HepG2 (cell line): ENCODE measurements at places on chromosomes 3 and 15. TPM values are rescaled to one million over a fixed set of nuclear protein-coding genes. Genes with fewer than 3 reads are reported as not detected.
A peak's percentile ranks its signal among the peaks of the same experiment; 100 is the strongest.

DNA sequence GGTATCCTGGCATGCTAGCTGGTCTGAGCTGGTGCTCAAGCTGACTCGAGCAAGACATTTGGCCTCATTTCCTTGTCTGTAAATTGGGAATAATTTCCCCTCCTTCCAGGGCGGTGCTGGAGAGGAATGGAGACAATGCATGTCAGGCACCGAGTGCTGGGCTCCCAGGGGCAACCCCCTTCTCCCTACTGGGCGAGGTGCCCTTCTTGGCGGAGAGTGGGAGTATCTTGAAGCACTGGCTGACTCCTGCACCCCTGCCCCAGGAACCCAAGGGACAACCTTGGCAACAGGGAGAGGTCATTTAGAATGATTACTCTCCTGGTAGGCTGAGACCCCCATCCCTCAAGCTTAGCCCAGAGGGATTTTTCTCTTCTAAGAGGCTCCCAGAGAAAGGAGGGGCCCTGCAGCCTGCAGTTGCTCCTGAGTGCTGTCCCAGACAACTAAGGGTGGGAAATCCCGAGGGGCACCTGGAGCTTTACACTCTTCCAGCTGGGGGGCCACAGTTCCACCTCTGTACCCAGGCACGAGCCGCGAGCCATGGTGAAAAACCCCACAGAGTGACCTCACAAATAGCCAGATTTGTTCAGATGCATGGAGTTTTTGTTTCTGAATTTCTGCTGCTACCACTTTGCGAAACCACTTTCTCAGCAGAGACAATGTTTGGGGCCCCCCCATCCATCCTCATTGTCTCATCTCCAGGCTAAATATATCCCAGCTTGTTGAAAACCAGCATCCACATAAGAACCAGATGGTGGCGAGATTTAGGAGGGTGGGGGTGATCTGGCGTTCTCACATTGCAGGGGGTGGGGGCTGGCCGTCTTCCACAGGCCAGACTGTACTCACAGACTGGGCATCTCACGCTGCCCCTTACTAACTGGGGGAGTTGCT, 44.8 kb downstream of the ABTB1 start:
- DNase-seq = no peak
- no peak overlapping the region for H3K27ac ChIP-seq
- H3K4me3 ChIP-seq = no peak overlapping the region

The C3orf85 gene
- total RNA-seq = not detected in 2 replicates

DNA sequence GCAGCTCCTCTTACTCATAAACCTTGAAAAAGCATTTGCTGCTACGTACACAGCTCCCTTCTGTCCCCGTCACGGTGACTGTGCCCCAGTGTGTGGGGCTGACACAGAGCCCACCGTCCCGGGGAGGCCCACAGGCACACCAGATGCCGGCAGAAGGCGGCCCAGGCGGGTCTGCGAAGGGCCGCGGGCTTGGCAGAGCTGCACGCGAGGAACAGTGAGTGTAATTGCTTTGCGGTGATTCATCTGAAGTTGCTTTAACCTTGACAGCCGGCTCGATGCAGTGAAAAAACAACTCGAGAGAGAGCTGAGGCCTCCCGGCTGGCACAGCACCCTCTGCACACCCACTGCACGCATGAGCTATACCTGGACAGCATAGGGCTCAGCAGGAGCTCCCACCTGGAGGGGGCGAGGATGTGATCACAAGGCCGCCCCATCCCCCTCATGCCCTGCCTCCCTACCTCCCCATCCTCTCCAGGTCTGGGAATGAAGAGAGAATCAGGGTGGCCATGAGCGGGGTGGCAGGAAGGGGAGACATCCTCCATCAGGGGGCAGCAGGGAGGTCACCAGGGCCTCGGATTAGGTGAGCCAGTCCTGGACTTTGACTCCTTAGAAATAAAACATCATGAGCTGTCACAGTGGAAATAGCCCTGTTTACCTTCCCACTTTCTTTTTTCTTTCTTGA, 172.7 kb downstream of the MEGF11 start:
- H3K27me3 ChIP-seq = no peaks in the 10 kb centered on the region; the same call in none of the 2 replicates
- no peaks in the 10 kb centered on the region for H3K36me3 ChIP-seq
- DNase-seq = peak; percentile 72
- H3K27ac ChIP-seq = no peak overlapping the region
- peaks cover 14% of the 10 kb centered on the region for H3K4me1 ChIP-seq

DNA sequence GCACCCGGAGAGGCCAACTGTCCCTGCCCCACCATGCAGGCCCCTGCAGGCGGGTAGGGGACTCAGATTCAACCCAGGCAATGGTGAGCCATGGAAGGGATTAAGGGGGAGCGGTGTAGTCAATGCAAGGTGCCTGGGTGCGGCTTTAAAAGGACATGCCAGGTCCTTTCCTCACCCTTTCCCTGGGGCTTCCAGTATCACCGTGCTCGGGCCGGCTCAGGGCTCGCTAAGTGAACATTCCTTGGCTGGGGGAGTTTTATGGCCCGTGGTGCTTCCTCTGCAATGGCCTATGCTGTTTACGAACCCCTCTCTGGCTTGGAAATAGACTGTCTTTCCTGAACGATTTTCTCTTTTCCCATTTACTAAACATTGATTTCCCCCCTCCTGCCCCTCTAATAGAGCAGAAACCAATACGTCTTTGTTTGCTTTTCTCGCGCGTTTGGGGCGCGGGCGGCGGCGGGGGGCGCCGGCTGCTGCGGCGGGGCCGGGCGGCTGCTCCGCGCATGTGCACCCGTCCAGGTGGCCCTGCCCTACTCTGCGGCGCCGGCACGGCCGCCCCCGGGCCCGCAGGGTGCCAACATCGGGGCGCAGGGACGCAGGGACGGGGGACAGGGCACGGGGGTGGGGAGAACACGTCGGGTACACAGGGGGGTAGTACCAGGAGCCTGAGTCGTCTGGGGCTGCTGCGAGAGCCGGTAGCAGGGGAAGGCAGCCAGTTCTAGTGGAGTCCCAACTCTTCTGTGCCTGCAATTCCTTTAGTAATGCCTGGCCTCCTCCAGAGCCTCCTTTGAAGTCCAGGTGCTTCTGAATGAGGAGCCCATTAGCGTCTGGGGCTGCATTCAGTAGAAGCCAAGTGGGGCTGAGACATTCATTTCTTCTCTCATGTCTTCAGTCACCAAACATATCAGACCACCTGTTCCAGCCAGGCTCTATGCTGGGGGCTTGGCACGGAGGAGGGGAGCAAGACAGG, 26.9 kb upstream of the CACNA2D2 start:
- DNase-seq = no peak
- H3K27me3 ChIP-seq = peaks cover 55% of the 10 kb centered on the region; the same call in 2 of the 3 replicates
- no peaks in the 10 kb centered on the region for H3K4me1 ChIP-seq
- no peak overlapping the region for H3K27ac ChIP-seq
- no peaks in the 10 kb centered on the region for H3K36me3 ChIP-seq

The TMEM212 gene
- total RNA-seq = not detected in 2 replicates

DNA sequence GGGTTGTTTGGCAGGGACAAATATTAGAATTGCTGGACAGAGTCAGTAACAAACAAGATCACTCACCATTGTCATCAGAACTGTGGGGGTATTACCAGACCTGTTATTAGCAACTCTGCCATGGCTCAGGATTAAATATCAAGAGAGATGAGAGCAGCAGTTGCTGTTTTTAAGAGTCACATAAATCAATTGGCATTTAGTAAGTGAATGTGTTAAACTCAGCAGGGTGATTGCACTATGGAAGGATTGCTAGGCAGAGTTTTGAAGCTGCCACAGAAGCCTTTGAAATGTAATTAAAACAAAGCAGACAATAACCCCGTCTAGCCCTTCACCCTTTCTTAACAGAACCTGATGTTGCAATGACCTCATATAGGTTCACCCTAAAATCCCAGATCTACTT, 238.8 kb downstream of the GAP43 start:
- peaks cover 27% of the 10 kb centered on the region for H3K4me1 ChIP-seq
- no peak for DNase-seq
- H3K27ac ChIP-seq = no peak overlapping the region
- H3K4me3 ChIP-seq = no peak overlapping the region
- H3K27me3 ChIP-seq = no peaks in the 10 kb centered on the region

DNA sequence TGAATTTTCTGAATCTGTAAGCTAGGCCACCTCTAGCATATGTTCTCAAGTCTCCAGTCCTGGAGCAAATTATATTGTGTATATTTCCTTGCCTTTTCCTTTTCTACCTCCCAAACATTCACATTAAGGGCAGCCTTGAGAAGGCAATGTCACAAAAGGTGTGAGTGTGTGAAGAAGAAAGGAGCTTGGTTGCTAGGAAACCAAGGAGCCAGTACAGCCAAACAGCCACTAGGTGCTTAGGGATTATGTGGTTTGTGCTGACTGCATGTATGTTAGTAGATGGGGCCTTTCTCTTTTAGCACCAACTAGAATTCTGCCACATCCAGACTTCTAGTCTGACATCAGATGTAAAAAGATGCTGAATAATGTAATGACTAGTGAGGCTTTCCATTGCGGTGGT, 118.8 kb upstream of the DAZL start:
- DNase-seq = no peak
- H3K27me3 ChIP-seq = no peaks in the 10 kb centered on the region
- no peak overlapping the region for H3K4me3 ChIP-seq
